ENCODE measurements at places on chromosomes 16 and 17. TPM values are rescaled to one million over a fixed set of nuclear protein-coding genes. Genes with fewer than 3 reads are reported as not detected.

MPP3 gene
- polyA plus RNA-seq: 9.6 TPM

TLCD3B gene
- 0.04 TPM for polyA plus RNA-seq

CMTM2 gene
- not detected for polyA plus RNA-seq

HOXB7 gene
- 0.27 TPM for polyA plus RNA-seq

RAB37 gene
- 0.66 TPM for polyA plus RNA-seq

MYL4 gene
- 0.12 TPM for polyA plus RNA-seq

IRX3 gene
- 12.3 TPM for polyA plus RNA-seq

TMEM100 gene
- 1.6 TPM for polyA plus RNA-seq

SPATA32 gene
- not detected for polyA plus RNA-seq

TEKT1 gene
- polyA plus RNA-seq: not detected

GAST gene
- not detected for polyA plus RNA-seq

KRTAP1-5 gene
- 0.09 TPM for polyA plus RNA-seq

Data from esophagus (tissue), 2 donors.